Kidney (tissue), 22 donors: ENCODE measurements at places on chromosomes 11 and 22.

DNA sequence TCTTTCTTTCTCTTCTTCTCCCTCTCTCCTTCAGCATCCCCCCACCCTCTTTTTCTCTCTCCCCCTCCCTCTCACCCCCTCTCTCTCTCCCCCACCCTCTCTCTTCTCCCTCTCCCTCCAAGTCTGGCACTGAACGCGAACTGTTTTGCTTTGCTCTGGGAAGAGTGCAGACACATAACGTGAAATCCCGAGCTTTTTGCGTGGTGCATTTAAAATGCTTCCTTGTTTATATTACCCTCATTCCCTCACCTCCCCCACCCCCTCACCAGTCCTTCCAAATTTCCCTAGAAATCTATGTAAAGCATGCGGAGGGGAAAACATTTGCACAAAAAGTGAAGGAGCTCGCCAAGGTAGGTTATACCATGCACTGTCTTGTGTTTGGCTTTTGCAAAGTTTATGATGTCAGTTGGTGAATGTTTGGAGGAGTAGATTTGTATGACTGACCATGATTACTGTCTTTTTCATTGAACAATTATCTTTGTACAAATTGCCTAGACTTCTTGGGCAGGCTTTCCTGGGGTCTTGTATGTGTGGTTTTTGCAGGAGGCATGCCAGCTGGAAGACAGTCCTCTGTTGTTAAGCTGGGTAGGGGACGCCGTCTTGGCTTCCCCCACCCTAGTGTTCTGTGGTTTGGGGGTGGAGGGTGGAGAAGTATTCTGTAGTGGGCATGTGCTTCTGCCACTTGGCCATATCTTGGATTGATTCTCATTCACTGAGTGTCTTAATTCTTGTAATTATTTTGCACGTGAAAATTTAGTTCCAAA is 123.7 kb upstream of the HSD17B12 start:
- DNase-seq: no peak
- H3K27ac ChIP-seq: no peak overlapping the region
- peaks cover 4% of the 10 kb centered on the region for H3K4me1 ChIP-seq
- H3K4me3 ChIP-seq: no peak overlapping the region
- no peaks in the 10 kb centered on the region for H3K36me3 ChIP-seq

DNA sequence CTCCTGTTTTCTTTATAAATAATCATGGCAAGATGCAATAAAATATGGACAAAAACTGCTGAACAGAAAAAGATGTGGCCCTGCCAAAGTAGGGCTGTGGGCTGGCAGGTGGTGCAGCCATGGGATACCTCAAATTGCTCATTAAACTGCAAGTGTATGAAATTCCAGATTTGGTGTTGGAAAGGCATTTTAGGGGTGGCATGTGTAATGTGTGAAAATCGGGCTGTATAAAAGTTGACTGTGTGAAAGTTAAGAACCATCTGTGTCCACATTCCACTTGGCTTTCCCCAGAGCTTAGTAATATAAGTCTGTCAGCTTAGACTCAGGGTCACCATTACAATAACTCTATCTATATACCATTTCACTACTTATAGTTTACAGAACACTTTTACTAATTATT is 34.8 kb upstream of the FZD4 start:
- no peaks in the 10 kb centered on the region for H3K27me3 ChIP-seq
- no peak for DNase-seq
- no peak overlapping the region for H3K4me3 ChIP-seq
- H3K27ac ChIP-seq: no peak overlapping the region

GRCh38 chr22:35761037-35761436 is 43.4 kb downstream of the APOL5 start:
- H3K4me1 ChIP-seq: no peaks in the 10 kb centered on the region
- no peaks in the 10 kb centered on the region for H3K27me3 ChIP-seq
- H3K4me3 ChIP-seq: no peak overlapping the region
- no peak overlapping the region for H3K27ac ChIP-seq
- peaks cover 5% of the 10 kb centered on the region for H3K36me3 ChIP-seq
- no peak for DNase-seq

DNA sequence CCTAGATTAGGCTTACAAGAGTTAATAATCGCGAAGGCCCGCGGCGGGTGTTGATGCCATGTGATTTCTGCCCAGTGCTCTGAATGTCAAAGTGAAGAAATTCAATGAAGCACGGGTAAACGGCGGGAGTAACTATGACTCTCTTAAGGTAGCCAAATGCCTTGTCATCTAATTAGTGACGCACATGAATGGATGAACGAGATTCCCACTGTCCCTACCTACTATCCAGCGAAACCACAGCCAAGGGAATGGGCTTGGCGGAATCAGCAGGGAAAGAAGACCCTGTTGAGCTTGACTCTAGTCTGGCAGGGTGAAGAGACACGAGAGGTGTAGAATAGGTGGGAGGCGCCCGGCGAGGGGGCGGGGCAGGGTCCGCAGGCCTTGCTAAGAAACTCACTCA is 65.5 kb downstream of the AAMDC start:
- no peak for DNase-seq
- H3K36me3 ChIP-seq: peaks cover 17% of the 10 kb centered on the region
- H3K4me3 ChIP-seq: no peak overlapping the region
